ENCODE measurements at places on chromosomes 12 and 14.

GRCh38 chr12:57072661-57073060, 5.9 kb downstream of the NEMP1 start:
- no peak for DNase-seq

- no peak for DNase-seq
Measured at GRCh38 chr12:128137140-128137539, 129.8 kb upstream of the TMEM132C start.

GRCh38 chr14:101229666-101230065, 326.1 kb upstream of the RTL1 start:
- no peak for DNase-seq

DNA sequence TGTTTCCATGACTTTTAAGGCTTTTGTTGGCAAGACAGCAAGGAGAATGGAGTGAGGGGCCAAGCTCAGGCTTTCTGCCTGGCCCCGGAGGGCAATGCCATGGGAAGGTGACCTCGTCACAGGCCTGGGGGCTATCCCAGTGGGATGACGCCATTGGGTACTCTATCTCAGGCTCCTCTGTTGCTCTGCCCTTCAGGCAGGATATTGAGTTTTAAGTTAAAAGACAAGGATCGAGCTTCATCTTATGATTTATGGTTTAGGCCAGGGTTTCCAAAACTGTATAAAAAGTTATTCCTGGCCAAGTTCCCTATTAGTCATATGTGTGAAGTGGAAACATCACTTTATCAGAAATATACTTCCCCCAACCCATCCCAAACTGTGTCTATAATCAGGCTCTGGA, 127.7 kb downstream of the ZFP36L1 start:
- no peak for DNase-seq

- DNase-seq = no peak
Measured at GRCh38 chr14:52906141-52906601, 44.7 kb downstream of the FERMT2 start.

- no peak for DNase-seq
Measured at GRCh38 chr14:49879646-49880204, 13.2 kb upstream of the ARF6 start.

DNA sequence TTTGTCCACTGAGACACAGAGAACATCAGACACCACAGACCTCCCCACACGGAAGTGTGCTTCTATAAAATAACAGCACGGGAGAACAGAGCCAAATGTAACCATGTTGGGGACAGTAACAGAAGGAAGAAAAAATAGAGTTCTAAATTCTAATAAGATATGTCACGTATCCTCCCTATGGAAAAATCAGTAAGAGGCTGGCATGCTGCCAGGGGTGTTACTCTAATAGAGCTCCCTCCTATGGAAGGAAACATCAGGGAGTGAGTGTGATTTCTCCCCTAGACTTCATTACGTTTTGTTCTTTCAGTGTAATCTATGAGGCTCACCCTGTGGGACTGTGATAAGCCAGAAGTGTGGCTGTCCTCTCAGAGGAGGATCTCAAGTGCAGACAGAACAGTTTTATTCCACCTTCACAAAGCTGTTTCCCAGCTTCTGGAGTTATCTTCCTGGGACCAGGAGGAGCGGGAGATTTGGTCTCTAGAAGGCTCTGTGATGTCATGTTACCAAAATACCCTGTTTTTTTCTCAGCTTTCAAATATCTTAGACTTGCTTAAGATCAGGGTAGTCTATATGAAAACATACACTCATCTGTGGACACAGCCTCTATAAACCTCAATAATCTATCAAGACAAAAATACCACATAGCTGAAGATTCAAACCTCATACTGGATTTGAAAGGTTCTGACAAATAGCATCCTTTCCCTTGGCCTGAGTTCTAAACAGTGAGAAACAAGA, 69.3 kb downstream of the ZFC3H1 start:
- DNase-seq = no peak

GRCh38 chr14:33720284-33720787, 230.5 kb downstream of the EGLN3 start:
- no peak for DNase-seq

- peak; percentile 6 for DNase-seq
Measured at GRCh38 chr14:93331728-93332396, 974 bp downstream of the BTBD7 start.

DNA sequence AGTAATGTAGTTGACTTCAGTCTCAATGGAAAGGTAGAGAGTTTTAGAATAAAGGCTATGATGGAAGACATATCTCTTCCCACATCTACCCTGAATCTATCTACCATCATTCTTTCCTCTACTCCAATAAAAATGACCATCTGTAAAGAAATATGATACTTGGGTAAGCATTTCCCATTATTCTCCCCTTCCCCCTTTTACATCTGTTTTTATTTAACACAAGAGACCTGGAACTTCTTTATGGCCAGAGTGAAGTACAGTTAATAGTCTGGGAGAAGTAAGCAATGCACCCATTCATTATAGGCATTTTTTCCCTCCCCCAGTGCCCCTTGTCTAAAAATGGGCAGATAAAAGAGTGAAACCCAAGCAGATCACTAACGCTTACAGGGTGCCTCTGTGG, 6.5 kb downstream of the TPH2 start:
- no peak for DNase-seq

GRCh38 chr14:104395276-104395675, 184.3 kb upstream of the C14orf180 start:
- DNase-seq = no peak

DNA sequence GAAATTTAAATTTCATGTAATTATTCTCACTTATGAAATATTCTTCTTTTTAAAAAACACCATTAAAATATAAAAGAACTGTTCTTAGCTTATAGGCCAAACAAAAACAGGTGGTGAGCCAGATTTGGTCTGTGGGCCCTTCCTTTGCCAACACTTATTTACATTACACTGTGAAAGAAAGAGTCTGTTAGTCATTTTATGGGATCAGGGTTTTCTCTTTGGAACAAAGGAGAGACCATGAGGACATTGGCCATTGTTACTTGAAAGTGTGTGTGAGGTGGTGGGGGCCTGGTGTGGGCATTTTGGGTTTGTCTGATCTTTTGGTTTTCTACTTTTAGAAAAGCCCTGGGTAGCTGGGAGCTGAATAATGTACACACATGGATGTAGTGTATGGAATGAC, 62.7 kb downstream of the TTC6 start:
- no peak for DNase-seq

DNA sequence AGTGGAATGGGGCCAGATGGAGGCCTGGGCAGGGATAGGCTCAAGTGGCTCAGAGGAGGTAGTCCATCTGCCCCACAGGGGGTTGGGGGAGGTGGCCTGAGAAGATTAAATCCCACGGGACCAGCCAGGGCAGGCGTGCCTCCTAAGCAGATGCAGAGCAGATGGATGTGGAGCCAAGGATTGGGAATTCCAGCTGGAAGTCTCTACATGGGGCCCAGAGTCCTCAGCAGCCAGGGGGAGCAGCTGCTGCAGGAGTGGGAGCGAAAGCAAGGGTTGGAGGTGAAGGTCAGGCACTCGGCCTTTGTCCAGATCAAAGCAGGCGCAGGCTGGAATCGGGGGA, 42.4 kb upstream of the VRK1 start:
- no peak for DNase-seq

GRCh38 chr12:89933911-89934310, 225.3 kb upstream of the ATP2B1 start:
- no peak for DNase-seq

GRCh38 chr12:1496162-1496900, 98.0 kb downstream of the FBXL14 start:
- no peak for DNase-seq

DNA sequence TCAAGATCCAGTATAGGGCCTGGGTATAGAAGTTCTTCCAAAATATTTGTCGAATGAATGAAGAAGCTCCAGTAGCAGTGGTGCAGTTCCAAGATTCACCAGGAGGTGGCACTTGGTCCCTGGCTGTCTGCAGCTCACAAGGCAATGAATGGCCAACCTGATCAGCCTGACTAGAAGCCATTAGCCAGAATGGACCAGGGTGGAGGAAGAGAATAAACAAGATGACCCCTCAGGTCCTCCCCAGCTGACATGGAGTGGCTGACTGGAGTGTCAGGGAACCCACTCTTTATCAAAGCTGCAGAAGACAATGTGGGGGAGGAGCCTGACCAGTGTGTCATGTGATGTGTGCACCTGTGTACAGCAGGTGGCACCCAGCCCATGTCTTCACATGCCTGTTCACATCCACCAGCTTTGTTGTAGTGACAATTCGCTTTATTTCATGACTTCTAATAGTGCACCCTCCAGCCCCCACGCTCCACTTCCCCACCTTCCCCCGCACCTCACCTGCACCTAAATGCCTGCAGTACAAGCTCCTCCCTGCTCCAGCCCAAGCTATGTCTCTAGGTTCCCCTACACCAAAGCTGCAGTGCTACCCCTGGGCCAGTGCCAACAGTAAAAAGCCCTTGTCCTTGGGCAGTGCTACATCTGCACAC, 3.0 kb downstream of the LTBP2 start:
- peak; percentile 88 for DNase-seq

- DNase-seq = peak; percentile 27
Measured at GRCh38 chr14:81132468-81132867, 88.3 kb downstream of the GTF2A1 start.

GRCh38 chr12:65300679-65301349, 22.3 kb downstream of the MSRB3 start:
- no peak for DNase-seq

DNA sequence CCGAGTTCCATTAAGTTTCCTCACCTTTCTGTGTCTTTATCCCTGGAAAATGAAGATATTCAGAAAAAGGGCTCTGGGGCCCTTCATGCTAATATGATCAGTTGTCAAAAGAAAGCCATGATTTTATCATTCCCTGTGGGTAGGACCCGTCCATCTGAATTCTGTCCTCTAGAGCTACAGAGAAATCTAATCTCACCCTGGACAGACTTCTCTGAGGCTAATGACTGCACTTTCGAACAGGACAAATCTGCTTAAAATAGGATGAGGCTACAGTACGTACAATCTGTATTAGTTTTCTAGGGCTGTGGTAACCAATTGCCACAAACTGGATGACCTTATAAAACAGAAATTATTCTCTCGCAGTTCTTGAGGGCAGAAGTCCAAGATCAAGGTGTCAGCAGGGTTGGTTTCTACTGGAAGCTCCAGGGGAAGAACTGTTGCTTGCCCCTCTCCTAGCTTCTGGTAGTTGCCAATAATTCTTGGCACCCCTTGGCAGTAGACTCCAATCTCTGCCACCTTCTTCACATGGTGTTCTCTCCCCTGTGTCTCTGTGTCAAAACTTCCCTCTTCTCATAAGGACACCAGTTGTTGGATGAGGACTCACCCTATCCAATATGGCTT, 1.3 kb downstream of the AK7 start:
- no peak for DNase-seq

- DNase-seq = no peak
Measured at GRCh38 chr12:62146318-62146717, 113.9 kb upstream of the USP15 start.

DNA sequence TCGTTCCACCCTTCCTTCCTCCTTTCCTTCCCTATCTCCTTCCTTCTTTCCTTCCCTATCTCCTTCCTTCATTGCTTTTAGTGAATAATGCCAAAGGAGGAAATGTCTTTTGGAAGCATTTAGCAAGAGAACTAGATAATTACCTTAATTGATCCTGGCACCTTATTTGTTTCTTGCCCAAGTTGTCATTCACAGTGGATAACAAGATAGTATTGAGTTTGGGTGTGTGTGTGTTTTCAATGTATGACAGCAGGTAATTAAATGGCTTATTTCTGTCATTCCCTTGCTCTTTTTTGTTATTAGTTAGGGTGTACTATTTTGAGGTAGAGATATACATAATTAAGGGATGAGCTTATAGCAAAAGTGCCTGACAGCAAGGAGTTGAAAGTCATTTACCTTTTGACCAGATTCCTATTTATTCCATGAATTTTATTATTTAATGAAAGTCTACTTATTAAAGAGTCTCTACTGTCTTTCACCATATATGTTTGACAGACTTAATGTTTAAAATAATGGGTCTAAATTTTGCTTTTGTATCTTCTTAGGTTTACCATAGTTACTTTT, 30.2 kb downstream of the EID3 start:
- DNase-seq = no peak

- DNase-seq = no peak
Measured at GRCh38 chr12:63124778-63125177, 26.2 kb downstream of the AVPR1A start.

- DNase-seq = no peak
Measured at GRCh38 chr12:48419116-48419935, 53.0 kb upstream of the ANP32D start.

DNA sequence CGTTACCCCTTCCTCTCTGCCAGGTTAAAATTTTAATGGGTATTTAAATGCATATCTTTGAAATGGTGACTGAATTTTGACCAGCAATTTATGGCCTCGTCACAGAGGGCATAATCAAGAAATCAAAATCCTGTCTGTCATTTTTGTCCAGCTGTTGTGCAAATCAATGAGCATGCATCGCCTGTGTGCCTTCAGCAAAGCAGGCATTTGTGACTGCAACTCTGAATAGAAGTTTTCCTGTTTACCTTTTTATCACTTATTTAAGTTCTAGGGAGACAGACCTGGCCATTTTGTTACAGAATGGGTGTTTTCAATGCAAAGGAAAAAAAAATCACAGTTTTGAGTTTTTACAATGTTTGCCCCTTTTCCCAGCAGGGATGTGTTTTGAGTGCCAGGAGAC, 107.4 kb downstream of the PPM1A start:
- DNase-seq = no peak

GRCh38 chr12:69998922-69999321, 173.9 kb downstream of the MYRFL start:
- DNase-seq = no peak

DNA sequence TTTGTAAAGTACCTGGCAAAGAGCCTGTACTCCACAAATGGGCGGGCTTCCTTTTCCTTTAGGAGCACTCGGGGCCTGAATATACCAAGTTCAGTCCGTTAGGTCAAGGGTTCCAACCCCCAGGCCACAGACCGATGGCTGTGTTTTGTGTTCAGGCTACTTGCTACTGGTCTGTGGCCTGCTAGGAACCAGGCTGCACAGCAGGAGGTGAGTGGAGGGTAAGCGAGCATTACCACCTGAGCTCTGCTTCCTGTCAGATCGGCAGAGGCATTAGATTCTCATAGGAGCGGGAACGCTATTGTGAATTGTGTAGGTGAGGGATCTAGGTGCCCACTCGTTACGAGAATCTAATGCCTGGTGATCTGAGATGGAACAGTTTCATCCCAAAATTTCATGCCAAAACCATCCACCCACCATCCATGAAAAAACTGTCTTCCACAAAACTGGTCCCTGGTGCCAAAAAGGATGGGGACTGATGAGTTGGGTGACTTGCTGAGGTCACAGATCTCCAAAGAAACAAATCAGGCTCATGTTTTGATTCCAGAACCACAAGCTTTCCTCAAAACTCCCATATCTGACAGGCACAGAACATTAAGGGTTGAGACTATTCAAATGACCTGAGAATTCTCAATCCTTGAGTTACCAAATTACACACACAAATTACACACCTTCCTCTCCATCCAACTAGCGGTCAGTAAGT, 4.2 kb downstream of the CSRP2 start:
- no peak for DNase-seq

Measured in Ammon's horn (tissue), 1 donor.